ENCODE measurements at places on chromosomes 2 and 18. TPM values are rescaled to one million over a fixed set of nuclear protein-coding genes. Genes with fewer than 3 reads are reported as not detected.

- DNase-seq: no peak
These were observed 33.3 kb downstream of the POLR1A start for GRCh38 chr2:86072271-86072858.

GRCh38 chr18:21053127-21053526 is 58.5 kb downstream of the ROCK1 start:
- no peak for DNase-seq

GRCh38 chr2:156437272-156437930 is 1.2 kb downstream of the GPD2 start:
- no peak for DNase-seq

The MAP3K19 gene
- not detected for total RNA-seq

Data from CD4-positive, CD25-positive, alpha-beta regulatory T cell (primary cell).